Left renal pelvis (tissue), 4 donors: ENCODE measurements at places on chromosomes 4 and X. TPM values are rescaled to one million over a fixed set of nuclear protein-coding genes. Genes with fewer than 3 reads are reported as not detected.
A peak's percentile ranks its signal among the peaks of the same experiment; 100 is the strongest.

GRCh38 chr4:185472103-185472542 lies 590 bp upstream of the CCDC110 start:
- peak; percentile 7 for DNase-seq

GRCh38 chr4:8442596-8443358 lies 2.2 kb downstream of the TRMT44 start:
- DNase-seq = no peak

Gene ELK1
- 30.4 TPM for polyA plus RNA-seq

- DNase-seq = no peak
Observed at GRCh38 chrX:119177278-119177677, 49.7 kb upstream of the KIAA1210 start.

- no peak for DNase-seq
Observed at GRCh38 chr4:87342872-87343271, 20.2 kb upstream of the HSD17B13 start.

Gene ERCC6L
- 4.4 TPM for polyA plus RNA-seq

- DNase-seq = no peak
Observed at GRCh38 chr4:76605099-76605563, 170.1 kb downstream of the SHROOM3 start.
